Kidney capillary endothelial cell (primary cell): ENCODE measurements at places on chromosomes 11 and 22.
A peak's percentile ranks its signal among the peaks of the same experiment; 100 is the strongest.

DNA sequence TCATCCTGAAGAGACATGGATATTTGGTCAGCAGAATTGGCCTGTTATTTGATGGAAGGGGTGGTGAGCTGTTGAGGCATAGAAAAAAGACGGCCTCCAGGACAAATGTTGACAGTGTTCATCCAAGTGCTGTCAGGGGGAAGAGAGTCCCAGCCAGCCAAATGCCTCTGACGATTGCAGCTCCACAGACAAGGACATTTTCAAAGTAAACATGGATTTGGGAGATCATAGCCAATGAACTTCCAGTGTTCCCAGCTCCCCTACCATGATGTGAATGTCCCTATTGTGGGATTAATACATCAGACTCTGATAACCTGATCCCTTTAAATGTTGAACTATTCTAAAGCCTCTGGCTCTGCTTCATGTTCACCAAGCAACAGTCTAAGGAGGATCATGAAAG is 31.2 kb upstream of the PSMA1 start:
- DNase-seq: no peak

- no peak for DNase-seq
These were observed 32.4 kb downstream of the MCM5 start for GRCh38 chr22:35432228-35432905.

GRCh38 chr22:49755631-49756001 is 72.1 kb downstream of the BRD1 start:
- DNase-seq: no peak

DNA sequence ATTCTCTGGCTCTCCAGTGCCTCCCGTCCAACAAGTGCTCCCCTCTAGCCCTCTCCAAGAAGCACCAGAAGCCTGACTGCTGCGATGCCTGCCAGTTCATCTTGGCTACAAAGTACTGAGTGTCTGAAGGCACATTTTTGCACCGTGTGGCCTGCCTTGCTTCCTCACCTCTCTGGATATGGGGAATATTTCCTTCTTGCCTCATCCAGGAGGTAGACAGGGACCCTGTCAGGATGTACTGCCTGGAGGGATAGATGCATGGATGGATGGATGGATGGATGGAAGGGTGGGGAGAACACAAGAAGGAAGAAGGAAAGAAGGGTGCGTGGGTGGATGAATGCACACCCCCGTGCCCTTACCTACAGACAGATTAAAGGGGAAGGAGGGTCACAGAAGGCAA is 27.6 kb downstream of the KCTD17 start:
- no peak for DNase-seq

- DNase-seq: peak; percentile 35
These were observed 10.5 kb upstream of the RPS19BP1 start for GRCh38 chr22:39543095-39543494.

GRCh38 chr11:133181066-133181465 is 351.2 kb downstream of the OPCML start:
- no peak for DNase-seq

DNA sequence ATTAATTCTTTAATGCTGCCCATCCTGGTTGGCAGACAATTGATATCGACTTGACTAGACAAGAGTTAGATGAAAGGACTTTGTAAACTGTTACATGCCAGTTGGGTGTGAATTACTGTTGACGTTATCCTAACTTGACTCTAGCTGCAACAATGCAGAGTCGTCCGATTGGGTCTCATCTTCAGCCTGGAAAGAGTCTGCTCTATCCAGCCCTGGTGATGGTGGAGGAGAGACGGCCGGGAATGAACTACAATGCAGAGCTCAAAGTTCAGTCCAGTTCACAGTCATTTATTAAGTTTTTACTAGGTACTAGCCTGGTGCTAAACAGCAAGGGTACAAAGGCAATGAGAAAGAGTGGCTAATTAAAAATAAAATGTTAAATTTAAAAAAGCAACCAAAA is 4.9 kb upstream of the SMIM35 start:
- DNase-seq: no peak

DNA sequence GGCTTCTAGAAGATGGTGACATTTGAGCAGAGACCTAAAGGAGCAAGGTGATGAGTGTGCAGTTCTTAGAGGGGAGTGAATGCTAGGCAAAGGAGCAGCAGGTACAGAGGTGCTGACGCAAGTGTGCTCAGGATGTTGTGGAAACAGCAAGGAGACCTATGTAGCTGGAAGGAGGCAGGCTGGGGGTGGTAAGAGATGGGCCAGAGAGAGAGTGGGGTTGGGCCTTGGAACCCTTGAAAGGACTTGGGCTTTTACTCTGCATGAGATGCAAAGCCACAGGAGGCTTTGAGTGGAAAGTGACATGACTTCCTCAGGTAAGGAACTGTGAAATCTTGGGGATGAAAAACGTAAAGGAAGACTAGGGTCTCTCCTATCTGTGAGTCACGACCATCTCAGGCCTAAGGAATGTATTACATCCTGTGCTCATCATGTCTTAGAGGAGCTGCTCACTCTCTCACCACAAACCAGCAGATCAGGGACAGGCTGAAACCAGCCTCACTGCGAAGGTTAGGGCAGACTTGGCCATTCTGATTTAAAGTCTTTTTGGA is 65.4 kb downstream of the MICAL2 start:
- peak; percentile 86 for DNase-seq

- peak; percentile 42 for DNase-seq
These were observed 33.8 kb downstream of the OR2AG2 start for GRCh38 chr11:6737872-6738466.

DNA sequence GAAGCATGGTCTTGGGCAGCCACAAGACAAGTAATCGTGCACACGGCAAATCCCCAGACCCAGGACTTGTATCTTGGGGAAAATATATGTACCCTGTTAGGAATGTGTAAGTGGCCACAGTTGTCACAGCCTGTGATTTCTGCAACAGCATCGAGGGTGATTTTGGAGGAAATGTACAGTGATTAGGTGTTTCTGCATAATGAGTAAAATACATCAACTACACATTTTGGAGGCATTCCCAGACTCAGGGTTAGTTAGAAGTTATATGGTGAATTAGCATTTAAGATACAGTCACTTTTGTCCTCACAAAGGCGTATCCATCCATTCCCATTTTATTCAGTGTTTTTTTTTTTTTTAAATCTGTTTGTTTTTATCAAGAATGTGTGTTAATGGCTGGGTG is 28.4 kb downstream of the SUSD2 start:
- no peak for DNase-seq

- no peak for DNase-seq
These were observed 19.9 kb upstream of the ME3 start for GRCh38 chr11:86692317-86692716.

- peak; percentile 23 for DNase-seq
These were observed 1.6 kb upstream of the ELFN2 start for GRCh38 chr22:37428649-37429586.

- DNase-seq: no peak
These were observed 9.4 kb upstream of the RNF185 start for GRCh38 chr22:31150615-31151014.

- DNase-seq: no peak
These were observed 83.6 kb downstream of the FDX1 start for GRCh38 chr11:110513259-110513801.

DNA sequence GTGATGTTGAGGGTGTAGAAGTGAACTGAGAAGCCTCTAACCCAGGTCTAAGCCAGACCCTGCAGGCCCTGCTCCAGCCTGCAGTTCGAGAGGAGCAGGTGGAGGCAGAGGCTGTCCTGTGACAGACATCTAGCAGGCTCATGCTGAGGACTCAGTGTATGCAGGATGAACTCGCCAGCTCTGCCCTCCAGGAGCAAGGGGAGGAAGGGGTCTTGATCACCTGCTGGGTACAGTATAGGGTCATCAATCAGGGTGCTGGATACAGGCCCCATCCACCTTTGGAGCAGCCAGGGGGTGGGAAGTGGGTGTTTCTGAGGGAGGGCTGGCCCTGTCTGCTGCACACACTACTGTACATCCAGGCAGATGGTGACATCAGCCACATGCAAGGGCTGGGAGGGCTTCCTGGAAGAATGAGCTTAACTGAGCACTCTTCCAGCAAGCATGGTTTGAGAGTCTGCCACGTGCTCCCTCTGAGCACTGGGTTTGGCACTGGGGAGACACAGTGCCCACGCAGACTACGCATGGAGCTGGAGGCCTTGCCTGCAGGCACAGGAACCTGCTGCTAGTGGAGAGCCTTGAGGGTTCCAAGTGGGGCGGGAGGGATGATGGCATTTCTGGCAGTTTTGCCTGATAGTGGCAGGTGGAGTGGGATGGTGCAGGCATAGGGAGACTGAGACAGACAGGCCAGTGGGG is 9.2 kb downstream of the MAPK8IP1 start:
- DNase-seq: no peak

DNA sequence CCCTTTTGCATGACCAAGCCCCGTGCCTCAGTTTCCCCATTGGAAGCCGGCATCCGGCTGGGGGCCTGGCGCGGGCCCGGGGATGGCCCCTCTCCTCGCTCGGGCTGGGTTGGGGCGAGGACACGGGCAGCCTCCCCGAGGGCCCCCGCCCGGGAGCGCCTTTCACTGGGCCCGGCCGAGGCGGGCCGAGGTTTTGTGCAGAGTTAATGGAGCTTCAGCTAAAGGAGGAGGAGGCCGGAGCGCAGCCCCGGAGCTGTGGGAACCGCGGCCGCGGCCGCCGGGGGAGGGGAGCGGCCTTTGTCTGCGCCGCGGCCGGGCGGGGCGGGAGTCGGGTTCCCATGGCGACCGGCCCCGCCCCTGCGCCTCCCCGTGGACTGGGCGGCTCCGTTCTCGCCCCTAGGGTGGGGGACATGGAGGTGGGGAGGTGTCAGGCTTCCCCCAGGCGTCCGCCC is 1.4 kb upstream of the MAPK11 start:
- DNase-seq: peak; percentile 65

DNA sequence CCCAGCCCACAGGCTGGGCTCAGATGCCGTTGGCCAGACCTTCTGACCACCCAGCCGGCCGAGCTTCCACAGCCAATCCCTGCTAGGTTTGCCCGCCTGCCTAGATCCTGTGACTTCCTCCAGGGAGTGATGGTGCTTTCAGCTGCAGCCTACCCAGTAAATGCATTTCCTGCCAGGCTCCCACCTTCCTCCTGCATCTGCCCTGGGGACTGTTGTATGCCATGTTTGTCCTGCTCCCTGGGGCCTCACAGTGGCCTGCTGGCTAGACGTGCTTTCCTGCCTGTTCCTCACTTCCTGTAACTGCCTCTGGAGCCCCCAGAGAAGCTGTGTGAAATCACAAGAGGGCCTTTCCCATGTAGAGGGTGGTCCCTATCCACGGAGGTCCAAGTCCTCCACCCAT is 86.2 kb downstream of the GALNT18 start:
- DNase-seq: peak; percentile 72

GRCh38 chr22:39209756-39210155 is 35.0 kb downstream of the PDGFB start:
- no peak for DNase-seq

GRCh38 chr11:14789879-14790484 is 102.0 kb downstream of the CYP2R1 start:
- peak; percentile 59 for DNase-seq

DNA sequence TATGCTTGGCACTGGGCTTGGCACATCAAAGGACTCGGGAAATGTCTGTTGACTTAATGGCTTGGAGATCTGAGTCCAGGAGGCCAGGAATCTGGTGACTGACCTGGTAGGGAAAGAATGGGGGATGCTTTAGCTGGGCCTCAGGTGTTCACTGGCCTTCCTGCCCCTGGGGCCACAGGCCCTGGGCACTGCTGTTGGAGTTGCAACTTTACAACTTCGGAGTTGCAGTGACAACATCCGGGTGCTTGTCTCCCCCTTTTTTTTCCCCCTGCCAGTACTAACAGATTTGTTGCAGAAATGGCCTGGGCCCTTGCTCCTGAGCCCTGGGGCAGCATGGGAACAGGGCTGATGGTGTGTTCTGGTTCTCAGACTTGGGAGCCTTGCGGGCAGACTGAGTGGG is 23.8 kb downstream of the OSBP2 start:
- no peak for DNase-seq

- no peak for DNase-seq
These were observed 582 bp downstream of the SREBF2 start for GRCh38 chr22:41833369-41834004.

DNA sequence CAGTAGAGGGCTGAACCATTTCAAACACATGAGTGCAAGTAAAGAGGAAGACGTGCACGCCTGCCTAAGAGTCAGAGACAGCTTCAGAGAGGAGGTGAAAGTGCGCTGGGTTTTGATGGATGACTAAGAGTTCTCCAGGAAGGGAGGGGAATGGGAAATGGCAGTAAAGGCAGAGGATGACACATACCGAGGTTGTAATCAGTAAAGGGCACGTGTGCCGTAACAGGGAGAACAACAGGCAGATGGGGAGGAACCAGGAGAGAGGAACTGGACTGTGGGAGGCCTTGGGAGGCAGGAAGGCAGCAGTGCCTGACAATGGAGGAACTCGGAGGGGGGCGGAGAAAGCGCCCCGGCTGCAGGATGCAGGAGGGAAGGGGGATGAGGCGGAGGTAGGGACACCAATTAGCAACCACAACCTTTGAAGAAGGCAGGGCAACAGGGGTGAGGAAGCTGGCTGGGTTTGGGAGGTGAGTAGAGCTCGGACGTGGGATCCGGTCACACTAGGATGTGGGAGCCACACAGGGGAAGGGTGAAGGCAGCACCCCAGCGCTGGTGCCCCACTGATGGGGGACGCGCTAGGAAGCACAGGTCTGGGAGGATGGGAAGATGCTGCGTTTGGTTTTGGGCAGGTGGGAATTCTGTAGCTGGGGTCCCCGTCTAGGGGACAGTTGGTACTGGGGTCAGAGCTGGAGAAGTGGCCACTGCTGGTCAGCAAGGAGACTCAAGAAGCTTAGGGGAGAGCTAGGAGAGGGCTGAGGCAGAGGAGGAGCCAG is 67.4 kb downstream of the SCUBE1 start:
- peak; percentile 94 for DNase-seq

- DNase-seq: no peak
These were observed 53.1 kb upstream of the NAV2 start for GRCh38 chr11:19659529-19659928.

GRCh38 chr11:118287006-118287405 is 17.5 kb upstream of the CD3E start:
- no peak for DNase-seq

DNA sequence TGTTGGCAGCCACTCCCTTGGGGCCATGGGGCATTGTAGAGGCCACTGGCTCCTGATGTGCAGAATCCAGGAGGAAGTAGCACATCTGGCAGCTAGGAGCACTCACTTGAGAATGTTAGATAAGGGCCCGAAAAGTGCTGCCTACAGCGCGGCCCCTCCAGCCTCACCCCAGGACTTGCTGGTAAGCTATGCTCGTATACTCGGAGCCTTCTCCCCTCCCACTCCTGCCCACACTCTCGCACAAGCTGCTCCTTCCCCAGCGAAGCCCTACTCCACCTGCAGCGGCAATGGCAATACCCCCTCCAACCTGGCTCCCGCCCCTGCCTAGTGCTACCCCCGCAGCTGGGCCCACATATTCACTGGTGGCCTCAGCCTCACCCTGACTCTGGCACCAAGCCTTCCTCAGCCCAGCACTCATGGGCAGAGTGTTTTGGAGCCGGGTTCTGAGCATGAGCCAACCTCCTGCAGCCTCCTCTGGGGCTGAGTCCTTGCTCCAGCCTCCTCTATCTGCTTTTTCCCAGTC is 47.7 kb downstream of the PDE2A start:
- no peak for DNase-seq
